NCI-H2029 (cell line): ENCODE measurements at places on chromosomes 7 and 10.
A peak's percentile ranks its signal among the peaks of the same experiment; 100 is the strongest.

GRCh38 chr7:151786936-151787335, 90.0 kb downstream of the PRKAG2 start:
- DNase-seq: no peak

- no peak for DNase-seq
These were observed 373.3 kb upstream of the IGFBP3 start for GRCh38 chr7:46294381-46294780.

DNA sequence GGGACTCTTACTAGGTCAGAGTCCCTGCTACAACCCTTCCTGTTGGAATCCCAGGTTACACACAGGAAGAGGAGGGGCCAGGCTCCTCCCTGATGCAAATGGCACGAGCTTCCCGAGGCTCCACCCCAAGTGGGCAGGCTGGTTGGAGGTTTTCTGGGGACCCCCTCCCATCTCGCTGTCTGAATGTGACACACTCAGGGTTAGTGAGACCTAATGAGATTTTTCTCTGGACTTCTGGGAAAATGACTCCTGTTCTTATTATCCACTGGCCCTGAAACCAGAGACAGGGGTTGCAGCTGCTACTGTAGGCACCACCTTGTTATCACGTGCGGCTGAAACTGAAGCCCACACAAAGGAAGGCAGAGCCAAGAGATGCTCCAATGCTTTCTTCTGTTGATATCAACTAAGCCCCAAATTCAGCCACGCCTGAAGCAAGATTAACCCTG, 103.3 kb downstream of the FAM107B start:
- DNase-seq: no peak

DNA sequence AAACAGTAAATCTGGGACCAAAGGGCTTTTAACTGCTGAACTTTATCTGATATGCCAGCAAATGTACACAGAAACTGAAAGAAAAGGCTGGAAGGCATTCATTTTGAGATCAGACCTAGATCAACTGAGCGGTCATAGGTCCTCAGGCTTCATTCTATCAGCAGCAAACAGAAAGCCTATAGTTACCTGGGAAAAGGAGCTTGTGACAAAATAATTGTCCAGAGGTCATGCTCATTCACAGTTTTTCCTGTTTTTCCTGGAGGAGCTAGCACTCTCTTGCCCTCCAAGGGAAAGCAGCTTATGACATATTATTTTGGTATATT, 320.2 kb downstream of the AHR start:
- DNase-seq: no peak

GRCh38 chr10:7797582-7797981, 9.6 kb downstream of the ATP5F1C start:
- DNase-seq: no peak

DNA sequence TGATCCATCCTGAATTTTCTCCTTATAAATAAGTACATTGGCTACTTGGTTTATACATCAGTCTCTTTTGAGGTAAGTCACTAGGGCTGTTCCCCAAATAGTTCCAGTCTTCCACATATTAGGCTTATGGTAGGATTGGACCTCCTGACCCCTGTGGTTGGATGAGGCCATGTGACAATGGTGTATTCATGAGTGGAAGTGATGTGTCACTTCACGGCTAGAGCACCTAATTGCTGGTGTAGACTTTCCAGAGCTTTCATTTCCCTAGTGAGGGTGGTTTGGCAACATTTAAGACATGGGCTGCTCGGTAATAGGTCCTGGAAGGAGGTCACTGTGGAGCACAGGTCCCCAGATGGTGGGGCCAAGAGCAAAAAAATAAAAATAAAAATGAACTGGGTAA, 141.2 kb upstream of the ABCB5 start:
- DNase-seq: no peak

- DNase-seq: no peak
These were observed 451.7 kb downstream of the PTPRN2 start for GRCh38 chr7:158135931-158136330.

- DNase-seq: no peak
These were observed 28.0 kb downstream of the CHST12 start for GRCh38 chr7:2431260-2431867.

DNA sequence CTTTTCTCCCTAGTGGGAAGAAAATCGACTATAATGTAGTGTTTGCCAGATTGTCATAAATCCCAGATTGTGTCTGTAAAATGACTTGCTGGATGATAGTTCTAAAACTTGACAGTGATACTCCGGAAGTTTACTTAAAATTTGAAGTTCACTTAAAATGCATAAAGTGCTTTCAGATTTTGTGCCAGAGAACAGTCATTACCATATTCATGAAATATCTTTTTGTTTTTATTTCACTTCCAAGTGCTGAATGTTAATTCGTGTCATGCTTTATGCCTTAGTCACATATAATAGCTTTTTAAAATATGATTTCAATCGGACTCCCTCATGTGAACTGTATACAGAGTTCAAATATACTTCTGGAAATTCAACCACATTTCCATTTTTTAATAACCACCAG, 30.4 kb downstream of the PRPF18 start:
- no peak for DNase-seq

DNA sequence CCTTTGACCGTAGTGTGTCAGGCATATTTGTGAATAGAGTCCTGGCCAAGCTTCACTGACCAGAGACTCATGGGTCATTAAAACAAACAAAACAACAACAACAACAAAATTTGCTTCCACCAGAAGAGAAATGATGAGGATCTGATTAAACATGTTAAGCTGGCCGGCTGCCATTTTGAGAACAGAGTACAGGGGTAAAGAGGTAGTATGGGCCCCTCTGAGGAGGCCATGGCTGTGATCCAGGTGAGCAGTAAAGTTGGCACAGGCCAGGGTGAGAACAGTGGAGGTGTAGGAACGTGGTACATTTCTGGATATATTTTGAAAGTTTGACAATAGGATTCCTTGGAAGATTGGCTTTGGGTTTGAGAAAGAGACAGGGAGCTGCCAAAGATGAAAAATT, 252.5 kb downstream of the TWIST1 start:
- no peak for DNase-seq

DNA sequence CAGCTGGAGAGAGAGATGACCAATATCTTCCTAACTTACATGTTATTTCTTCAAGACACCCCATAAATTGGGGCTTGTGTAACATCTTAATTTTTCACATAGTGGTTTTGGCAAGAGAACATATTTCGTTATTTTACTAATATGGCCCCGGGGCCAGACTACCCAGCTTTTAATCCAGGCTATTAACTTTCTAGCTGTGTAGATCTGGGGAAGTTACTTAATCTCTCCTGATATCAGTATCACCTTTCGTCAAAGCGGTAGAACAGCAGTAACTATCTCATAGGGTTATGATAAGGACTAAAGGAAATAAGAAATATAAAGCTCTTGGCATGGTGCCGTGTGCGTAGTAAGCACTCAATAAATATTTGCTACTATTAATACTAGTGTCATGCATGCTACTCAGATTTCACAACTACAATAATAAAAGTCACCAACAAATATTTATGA, 71.6 kb upstream of the LYZL1 start:
- DNase-seq: no peak

DNA sequence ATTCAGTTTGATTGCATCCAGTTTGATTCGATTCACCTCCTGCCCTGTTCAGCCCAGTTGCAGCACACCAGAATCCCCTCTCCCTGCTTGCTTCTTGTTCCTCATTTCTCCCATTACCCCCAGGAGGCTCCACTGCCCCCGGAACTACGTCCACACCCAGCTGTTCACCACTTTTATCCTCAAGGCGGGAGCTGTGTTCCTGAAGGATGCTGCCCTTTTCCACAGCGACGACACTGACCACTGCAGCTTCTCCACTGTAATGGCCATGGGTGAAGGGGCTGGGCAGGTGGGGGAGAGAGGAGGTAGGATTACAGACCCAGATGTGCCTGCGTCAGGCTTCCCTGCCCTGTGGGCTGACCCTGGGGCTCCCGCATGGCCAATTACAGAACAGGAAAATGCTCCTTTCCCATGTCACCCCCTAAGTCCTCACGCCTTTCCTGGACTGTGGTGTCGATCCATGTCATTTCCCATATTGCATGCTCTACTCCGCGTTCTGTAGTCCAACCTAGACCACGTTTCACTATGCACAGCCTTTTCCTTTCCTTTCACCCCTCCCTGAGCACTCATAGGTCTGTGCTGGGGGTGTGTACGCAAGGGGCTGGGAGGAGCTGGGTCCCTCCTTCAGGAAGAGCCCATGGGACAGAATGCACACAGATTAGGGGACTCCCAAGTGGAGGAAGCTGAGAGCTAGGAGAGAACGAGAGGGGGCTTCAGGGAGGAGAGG, 8.2 kb downstream of the GHRHR start:
- DNase-seq: no peak

DNA sequence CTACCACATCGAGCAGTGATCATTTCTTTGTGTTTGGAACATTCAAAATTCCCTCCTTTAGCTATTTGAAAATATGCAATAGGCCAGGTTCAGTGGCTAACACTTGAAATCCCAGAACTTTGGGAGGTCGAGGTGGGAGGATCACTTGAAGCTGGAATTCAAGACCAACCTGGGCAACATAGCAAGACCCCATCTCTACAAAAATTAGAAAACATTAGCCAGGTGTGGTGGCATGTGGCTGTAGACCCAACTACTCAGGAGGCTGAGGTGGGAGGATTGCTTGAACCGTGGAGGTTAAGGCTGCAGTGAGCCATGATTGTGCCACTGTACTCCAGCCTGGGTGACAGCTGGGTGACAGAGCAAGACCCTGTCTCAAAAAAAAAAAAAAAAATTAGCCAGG, 15.3 kb upstream of the EXOC4 start:
- no peak for DNase-seq

DNA sequence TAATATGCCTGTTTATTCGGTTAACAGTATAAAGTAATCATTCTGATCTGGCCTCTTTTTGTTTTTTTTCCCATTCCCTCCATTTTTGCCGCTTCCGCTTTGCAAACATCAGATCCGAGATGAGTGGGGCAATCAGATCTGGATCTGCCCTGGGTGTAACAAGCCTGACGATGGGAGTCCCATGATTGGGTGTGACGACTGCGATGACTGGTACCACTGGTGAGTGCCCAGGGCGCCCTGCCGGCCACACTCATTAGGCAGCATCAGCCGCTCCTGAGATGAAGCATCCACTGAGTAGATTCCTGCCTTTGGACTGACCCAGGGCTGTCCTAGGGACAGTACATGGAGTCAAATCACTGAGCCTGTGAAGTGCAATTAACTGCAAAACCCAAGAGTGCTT, 40.9 kb upstream of the GATA3 start:
- no peak for DNase-seq

DNA sequence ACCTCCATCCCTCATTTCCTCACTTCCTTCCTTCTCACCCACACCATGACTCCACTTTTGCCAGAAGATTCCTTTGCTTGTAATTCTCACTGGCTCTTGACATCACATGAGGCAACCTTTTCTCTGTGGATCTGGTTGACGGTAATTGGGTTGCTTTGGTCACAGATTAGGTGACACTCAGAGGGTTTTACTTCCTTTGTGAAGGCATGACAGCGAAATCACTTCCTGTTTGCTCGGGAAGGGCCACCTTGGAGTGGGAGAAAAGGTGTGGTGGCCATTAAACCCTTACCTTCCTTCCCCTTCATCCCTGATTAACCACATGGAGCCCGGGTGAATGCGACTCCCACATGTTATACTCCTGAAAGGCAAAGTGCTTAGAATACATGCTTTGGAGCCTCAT, 30.2 kb downstream of the CUZD1 start:
- DNase-seq: no peak

DNA sequence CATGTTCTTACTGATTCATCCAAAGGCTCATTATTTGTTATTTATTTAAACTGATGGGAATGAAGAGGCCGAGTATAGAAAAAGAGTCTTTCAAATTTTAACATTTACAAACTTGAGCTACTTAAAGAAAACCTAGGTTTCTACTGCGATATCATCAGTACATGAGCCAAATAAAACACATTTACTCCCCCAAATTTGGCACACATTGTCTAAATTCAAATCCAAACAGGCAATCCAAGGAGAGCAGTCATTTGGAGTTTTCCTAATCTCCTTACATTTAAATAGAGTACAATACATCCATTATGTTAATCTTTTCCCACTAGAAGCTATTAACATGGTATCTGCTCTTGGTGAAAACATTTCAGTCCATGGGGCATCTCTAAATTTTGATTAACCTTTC, 2.2 kb downstream of the NMT2 start:
- DNase-seq: no peak

DNA sequence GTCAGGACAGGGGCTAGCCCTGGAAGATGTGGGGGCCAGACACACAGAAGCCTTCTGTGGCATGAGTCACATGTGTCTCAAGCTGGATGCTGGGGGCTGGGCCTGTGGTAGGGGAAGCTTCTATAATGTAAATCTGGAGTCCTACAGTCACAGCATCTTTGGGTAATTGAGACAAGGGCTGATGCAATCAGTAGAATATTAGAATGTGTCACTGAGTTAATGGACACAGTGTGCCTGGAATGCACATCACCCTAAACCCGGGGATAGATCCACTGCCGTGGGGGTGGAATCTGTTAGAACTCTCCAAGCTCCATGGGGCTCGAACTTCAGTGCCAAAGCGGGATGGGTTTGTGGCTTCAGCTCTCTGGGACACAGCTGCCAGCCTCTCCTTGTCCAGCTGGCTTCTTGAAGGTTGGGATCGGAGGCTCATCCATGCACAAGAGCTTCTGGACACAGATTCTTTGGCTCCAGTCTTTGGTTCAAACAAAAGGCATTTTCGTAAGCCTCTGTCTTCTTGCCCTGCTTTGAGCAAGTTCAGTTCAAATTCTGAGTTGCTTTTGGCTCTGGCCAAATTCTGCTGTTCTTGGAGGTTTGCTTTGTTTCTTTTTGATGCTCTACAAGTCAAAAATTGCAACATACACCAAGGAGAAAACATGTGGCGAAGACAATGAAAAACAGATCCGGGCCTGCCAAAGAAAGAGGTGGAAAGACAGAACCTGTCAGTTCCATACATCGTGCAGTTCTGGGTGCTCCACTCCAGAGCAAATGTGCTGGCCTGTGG, 194.8 kb upstream of the ZNF32 start:
- DNase-seq: no peak

GRCh38 chr10:3622845-3623621, 162.0 kb downstream of the KLF6 start:
- no peak for DNase-seq

DNA sequence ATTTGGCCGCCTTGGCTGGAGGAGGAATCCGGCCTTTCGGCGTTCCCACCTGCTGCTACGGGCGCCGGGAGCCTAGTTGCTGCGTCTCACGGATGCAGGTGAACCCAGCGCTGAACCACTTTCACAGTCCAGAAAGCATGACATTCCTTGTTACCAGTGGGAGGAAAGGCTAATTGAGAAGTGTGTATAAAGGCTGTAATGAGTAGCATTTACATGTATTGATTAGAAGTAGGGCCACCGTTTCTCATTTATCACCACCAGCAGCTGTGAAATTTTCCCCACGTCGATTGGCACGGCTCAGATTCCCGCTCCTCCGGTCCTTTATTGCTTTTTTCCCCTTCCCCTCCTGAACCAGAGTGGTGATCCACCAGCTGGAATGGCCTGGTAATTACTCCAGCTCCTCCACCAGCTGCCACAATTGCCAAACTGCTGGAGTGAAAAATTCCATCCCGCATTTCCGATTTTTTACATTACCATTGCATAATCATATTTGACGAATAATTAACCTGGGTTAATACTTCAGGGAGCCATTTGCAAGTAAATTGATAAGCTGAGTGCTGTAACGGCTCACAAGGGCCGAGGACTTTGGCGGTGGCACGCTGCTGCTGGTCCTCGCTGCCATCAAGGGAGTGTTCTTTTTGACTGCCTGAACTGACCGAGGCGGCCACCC, 153.3 kb downstream of the POU6F2 start:
- peak; percentile 46 for DNase-seq
